ENCODE measurements at places on chromosomes 3 and 15.

DNA sequence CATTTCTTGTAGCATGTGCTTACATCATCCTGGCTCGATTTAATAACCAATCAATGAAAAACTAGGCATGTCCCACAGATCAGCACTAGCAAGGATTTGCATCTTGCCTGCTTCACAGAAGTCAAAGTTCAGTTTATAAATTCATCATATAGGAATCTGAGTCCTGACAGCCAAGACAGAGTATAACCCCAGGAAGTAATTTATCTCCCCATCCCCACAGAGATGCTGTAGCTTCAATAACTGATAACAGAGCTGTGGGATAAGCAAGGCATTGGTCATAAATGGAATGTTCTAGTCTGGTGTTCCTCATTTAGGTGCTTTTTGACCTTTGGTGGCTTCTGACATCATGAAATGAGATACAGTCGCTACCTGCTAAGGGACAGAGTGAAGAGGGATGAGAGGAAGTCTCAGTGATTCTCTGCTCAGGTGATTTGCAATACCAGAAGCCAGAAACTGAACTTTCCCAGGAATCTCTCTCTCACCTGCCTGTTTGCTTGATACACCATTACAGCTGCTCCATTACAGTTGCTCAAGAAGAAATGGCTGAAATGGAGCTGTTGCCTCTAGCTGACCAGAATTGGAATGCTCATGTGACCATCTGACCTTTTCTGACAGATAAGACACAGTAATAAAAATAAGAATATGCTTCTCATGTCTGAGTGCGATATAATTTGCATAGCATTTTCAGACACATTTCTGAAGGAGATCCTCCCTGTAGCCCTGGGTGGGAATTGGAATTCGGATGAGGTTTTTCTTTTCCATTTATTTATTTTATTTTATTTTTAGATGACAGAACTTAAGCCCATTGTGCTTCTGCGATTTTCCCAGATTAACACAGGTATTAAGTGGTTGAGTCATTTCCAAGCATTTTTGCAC is 217.1 kb upstream of the KCNMB2 start:
- DNase-seq, result no peak

DNA sequence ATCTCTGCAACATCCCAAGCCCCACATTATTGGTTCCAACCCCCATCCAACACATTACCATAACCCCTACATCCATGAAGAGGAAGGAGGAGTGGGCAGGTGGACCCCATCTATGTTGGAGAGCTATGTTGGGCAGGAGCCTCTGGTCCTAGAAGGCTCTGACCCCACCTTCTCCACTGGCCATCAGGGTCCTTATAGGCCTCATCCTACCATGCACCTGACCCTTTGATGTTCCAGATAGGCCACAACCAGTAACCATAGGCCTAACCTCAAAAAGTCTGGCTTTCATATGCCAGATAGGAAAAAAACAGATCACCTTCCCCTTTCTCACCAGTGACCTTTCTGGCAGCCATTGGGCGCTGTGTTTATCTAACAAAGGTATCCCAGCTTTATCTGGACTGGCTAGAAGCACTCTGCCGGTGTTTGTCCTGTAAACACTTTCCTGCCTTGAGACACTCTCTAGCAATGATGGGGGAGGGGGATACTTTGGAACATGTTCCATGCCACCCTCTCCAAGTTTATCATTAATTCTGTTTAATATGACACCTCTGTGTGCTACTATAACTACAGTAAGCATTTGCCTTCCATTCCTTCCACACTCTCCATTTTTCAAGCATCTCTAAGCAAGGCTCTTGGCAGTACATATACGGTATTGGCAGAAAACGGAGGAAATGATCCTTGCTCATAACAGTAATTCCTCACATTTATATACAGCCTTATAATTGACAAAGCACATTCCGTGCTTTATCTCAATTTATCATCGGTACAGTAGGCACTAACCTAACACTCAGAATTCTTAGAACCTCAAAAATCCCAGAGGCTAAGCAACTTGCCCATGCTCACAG is 377.1 kb downstream of the VPS13C start:
- no peak for DNase-seq

- no peak for DNase-seq
Observed at GRCh38 chr15:63070681-63071129, 28.2 kb downstream of the TPM1 start.

GRCh38 chr3:150582620-150583019 is 20.5 kb upstream of the SELENOT start:
- DNase-seq, result no peak

- no peak for DNase-seq
Observed at GRCh38 chr3:190169877-190170276, 49.2 kb upstream of the P3H2 start.

DNA sequence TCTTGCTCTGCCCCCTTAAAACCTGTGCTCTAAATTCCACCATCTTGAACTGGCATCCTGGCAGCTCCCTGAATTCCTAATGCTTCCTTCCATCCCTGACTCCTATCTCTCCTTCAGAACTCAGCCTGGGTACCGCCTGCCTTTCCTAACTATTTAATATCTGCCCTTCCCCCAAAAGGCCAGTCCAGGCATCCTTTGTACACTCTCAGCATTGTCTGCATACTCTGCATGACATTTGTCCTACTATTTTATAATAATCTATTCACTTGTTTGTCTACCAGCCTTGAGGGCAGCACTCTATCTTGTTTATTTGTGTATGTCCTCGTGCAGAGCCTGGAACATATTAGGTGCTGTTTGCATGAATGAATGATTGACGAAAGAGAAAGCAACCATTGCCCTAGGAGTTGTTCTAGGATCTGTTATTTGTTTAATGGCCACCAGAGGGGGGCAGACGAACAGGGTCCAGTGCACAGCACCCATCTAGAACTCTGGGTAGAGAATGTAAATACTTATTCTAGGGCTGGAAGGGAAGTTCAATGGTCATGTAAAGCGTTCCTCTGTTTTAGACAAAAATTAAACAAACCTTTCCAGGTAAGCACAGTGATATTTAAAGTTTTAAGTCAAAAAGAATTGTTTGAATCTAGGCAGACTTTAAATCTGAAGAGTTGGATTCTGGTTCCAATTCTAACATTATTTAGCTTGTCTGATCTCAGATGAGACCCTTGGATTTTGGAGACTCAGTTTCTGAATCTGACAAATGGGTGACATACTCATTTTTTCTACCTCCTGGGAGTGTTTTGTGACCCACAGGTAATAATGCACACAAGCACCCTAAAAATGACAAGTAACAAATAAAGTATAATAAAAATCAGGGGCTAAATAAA is 125.8 kb upstream of the GALNT15 start:
- DNase-seq, result no peak

- no peak for DNase-seq
Observed at GRCh38 chr15:41583795-41584194, 24.8 kb downstream of the TYRO3 start.

DNA sequence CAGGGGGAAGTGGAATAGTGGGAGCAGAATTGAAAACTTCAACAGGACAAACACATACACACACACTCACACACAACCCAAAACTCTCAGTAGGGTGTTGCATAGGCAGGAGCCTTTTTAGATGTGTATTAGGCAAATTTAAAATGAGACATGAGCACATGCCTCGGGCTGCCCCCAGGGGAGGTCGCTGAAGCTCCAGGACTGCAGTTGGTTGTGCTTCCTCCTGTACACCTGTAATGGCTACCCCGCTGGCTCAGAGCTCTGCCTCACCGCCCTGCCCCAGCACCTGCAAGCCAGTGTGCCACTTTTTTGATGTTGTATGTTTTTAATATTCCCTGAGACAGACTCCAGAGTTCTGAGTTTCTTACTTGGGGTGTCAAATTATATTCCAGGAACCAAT is 303.4 kb upstream of the NR2E3 start:
- no peak for DNase-seq

DNA sequence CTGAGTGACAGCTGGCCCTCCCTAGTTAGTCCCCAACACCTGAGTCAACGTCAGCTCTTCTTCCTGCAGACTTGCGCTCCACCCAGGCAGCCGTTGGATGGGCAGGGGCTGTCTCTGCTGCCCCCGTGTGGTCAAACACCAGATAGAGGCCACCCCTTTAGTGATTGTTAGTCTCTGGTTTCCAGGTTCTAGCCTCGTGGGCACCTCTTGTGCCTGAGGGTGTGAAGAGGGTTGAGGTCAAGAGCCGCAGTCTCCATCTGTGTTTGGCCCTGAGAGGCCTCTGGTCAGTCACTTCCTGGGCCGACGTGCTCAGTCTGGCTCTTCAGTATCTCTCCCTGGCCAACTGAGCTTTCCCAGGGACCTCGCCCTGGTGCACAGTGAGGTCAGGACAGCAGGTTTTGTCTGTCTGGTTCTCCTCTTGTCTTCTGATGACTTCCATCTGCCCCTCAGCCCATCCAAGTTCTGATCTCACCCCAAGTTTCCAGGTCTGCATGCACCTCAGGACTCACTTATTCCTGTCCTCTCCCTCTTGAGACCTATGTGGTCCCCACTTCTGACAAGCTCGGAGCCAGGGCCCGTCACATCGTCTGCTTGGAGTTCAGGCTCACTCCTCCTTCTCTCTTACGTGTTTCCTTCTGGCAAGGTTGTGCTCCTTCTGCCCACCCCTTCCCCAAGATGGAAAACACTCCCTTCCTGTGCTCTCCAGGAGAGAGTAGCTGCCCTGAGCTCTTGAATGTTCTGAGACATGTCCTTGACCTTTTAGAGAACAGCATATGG is 20.9 kb downstream of the CD276 start:
- DNase-seq, result no peak
